Psoas muscle (tissue), 8 donors: ENCODE measurements at places on chromosomes 1 and 21. TPM values are rescaled to one million over a fixed set of nuclear protein-coding genes. Genes with fewer than 3 reads are reported as not detected.

- DNase-seq: no peak
Observed at GRCh38 chr1:93443454-93443853, 4.5 kb upstream of the FNBP1L start.

DNA sequence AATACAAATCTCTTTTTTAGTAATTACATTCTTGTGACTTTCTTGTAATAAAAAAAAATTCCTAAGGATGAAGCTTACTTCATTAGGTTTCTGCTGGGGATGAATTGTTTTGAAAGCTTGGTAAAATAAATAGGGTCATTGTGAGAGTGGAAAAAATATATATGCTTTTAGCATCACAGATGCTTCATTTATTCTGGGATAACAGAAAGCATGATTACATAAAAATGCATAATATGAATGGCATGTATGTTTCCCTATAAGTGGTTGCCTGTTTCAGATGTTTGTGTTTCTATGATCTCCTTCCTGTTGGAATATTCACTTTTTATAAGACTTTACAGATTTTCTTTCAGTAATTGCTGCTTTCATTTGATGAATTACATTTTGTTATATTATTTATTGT is 42.3 kb downstream of the HMCN1 start:
- DNase-seq: no peak

- no peak for DNase-seq
Observed at GRCh38 chr1:180247061-180247460, 17.0 kb downstream of the LHX4 start.

GRCh38 chr1:68287241-68287640 is 54.9 kb upstream of the WLS start:
- DNase-seq: no peak

DNA sequence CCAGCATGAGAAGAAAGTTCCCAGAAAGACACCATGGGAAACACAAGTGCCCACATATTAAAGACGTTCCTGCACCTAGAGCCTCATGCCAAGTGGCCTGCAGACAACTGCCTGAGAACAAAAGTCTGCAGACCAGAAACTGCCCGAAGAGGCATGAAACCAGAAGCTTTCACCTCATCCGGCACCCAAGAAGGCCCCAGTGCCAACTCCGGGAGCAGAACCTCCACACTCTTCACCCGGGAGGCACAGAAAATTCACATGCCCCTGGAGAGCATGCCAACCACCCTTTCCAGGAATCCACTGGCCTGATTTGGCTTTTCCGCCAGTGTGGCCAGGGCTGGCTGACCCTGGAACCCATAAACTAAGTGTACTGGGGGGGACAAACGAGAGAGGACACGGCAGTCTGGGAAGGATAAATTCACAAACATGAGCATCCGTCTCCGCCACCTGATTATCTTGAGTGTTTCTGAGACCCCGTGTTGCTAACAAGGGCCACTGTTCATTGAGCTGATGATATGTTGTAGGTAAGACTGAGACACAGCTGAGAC is 6.8 kb downstream of the TFF2 start:
- no peak for DNase-seq

GRCh38 chr1:203088441-203088840 is 2.6 kb upstream of the MYOG start:
- DNase-seq: no peak

- no peak for DNase-seq
Observed at GRCh38 chr1:47729685-47730084, 267.5 kb downstream of the TRABD2B start.

- no peak for DNase-seq
Observed at GRCh38 chr21:36888466-36888865, 78.0 kb downstream of the HLCS start.

DNA sequence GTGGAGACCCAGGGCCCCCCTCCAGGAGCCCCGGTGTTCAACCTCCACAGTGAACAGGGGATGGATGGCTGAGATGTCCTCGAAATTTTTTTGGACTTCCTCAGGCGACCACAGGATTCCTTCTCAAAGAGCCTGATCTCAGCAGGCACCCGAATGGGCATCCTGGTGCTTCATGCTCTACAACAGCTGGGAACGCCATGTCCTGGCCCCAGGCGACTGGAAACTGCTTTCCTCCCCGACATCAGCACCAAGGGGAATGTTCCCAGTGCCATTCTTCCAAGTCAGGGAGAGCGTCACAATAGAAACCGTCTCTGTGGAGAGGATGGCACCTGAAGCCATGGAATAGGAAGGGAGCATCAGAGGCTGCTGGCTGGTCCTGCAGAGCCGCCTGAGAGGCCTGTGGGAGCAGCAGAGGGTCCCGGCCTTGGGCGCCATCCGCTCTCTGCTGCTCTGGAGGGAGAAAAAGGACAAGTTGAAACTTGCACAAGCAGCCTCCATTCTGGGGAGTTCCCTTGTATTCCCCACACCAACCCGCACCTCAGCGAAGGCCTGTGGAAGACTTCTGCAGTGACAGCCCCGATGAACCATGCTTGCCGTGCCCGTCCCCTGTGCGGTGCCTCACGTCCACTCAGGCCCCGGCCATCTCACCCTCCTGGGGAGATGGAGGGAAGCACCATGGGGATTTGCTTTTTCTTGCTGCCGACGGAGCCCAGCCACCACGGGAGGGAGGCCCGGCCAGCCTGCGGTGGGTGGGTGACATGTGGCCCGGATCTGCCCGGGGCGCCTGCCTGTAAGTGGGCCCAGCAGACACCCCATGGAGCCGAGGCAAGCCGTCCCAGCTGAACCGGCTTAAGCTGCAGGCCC is 2.3 kb upstream of the ADARB1 start:
- DNase-seq: no peak

- no peak for DNase-seq
Observed at GRCh38 chr1:44424747-44425146, 19.7 kb downstream of the RNF220 start.

DNA sequence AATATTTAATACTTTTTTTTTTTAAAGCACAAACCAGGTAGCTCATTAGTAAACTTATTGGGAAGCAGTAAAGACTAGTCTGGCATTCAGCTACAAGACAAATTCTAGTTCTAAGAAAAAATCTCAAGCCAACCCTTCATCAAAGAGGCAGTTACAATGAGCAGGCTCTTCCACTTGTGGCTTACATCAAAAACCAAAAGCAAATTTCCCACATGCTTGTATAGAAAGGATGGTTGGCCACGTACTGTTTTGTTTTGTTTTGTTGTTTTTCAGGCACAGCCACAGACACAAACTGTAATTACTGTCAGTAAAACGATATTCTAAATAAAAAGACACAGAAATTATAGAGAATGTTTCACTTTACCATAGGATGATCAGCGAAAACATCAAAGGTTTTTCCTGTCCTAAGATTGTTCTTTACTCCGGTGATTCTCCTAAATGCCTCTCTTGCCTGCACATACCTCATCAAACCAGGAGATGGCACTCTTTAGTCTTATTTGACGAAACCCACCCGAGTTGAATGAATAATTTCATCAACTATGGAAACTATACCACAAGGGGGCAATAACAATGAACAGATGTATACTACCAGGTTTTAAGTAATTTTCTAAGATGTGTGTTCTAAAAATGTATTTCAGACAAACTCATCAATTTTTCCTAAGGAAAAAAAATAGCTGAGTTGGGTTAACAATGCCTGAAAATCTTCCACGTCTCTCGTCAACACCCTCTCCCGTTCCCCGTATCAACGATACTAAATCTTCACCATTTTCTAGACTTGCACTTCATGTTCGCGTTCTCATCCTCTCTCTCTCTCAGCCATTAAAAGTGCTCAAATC is 26.9 kb downstream of the RPL5 start:
- no peak for DNase-seq

DNA sequence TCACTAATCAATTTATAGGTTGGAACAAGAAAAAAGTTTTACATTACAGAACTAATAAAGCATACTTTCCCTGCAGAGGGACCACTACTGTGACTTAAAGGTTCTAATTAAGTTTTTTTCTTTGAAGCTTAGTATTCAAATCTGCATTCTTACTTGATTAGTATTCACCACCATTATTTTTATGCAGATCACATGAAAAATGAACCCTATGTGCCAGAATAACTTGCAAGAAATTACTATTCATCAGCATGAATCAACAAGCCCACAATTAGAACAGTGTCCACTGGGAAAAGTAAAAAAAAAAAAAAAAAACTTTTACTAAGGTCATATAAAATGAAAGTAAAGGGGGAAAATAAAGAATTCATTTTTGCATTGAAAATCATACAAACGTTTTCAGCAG is 90.8 kb downstream of the SMYD3 start:
- no peak for DNase-seq

- DNase-seq: no peak
Observed at GRCh38 chr1:32757213-32757895, 54.8 kb upstream of the SYNC start.

DNA sequence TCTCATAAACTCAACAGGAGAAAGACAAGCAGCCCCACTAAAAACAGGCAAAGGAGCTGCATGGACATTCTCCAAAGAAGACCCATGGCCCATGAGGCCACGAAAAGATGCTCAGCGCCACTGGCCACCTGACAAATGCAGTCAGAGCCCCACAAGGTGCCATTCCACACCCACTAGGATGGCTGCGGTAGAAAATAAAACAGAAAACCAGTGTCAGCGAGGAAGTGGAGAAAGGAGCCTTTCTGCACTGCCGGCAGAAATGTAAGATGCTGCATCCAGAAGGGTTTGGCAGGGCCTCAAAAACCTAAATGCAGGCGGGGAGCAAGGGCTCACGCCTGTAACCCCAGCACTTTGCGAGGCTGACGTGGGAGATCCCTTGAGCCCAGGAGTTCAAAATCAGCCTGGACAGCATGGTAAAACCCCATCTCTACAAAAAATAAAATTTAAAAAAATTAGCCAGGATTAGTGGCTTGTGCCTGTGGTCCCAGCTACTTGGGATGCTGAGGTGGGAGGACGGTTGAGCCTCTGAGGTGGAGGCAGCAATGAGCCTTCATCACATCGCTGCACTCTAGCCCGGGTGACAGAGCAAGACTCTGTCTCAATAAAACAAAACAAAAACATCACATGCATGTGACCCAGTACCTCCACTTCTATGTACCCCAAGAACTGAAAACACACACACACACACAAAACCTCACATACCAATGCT is 4.2 kb downstream of the WNT9A start:
- DNase-seq: no peak

GRCh38 chr1:68805097-68805641 is 308.3 kb upstream of the DEPDC1 start:
- DNase-seq: no peak

DNA sequence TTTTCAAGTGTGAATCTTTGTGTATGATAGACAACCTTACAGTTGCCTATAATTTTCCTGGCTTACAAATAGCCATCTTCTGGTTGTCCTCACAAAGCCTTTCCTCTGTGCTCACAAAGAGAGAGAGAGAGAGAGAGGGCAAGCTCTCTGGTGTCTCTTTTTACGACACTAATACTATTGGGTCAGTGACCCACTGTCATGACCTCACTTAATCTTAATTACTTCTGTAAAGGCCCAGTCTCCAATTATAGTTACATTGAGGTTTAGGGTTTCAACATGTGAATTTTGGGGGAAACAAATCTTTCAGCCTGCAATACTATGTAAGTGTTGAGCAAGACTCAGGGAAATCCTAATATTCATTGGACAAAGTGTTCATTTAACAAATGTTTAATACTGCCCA is 167.4 kb upstream of the COL11A1 start:
- DNase-seq: no peak

Gene OBSCN
- total RNA-seq: 1,061 TPM

Gene TMEM82
- not detected for total RNA-seq

Gene PERM1
- total RNA-seq: 249 TPM

Gene AMY2B
- total RNA-seq: 12.5 TPM

Gene SPRR5
- total RNA-seq: not detected

Gene ITGB2
- 10.7 TPM for total RNA-seq

Gene GOLT1A
- total RNA-seq: not detected

Gene MXRA8
- 16.9 TPM for total RNA-seq

Gene TMEM35B
- 4.4 TPM for total RNA-seq

Gene ADAM30
- total RNA-seq: not detected
